Astrocyte (in vitro differentiated cells and primary cell): ENCODE measurements at places on chromosomes 6 and 20. TPM values are rescaled to one million over a fixed set of nuclear protein-coding genes. Genes with fewer than 3 reads are reported as not detected.

DNA sequence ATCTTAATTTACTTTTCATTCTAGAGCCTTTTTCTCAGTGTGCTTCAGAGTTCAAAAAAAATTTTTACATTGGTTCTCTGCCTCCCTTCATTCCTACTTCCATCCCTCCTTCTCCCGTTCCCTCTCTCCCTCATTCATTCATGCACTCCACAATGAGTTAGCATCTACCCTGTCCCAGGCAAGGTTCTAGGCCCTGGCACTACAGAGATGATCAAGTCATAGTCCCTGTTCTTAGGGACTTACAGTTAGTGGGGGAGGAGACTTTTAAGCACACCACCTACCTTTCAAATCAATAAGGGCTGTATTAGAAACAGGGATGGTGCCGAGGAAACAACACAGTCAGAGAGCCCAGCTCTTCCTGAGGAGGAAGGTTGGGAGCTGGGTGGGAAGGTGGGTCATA, 40.3 kb downstream of the MAP3K5 start:
- no peaks in the 10 kb centered on the region for H3K27me3 ChIP-seq
- no peaks in the 10 kb centered on the region for H3K4me1 ChIP-seq
- H3K27ac ChIP-seq: no peak overlapping the region

- no peaks in the 10 kb centered on the region for H3K27me3 ChIP-seq
- H3K36me3 ChIP-seq: no peaks in the 10 kb centered on the region
- H3K4me3 ChIP-seq: no peak overlapping the region
- DNase-seq: no peak
These were observed 214.7 kb upstream of the PTCHD4 start for GRCh38 chr6:48325701-48326100.

GRCh38 chr6:40588480-40588879, 1.3 kb upstream of the LRFN2 start:
- no peaks in the 10 kb centered on the region for H3K36me3 ChIP-seq
- no peak overlapping the region for H3K4me3 ChIP-seq
- H3K27me3 ChIP-seq: peaks cover 29% of the 10 kb centered on the region

DNA sequence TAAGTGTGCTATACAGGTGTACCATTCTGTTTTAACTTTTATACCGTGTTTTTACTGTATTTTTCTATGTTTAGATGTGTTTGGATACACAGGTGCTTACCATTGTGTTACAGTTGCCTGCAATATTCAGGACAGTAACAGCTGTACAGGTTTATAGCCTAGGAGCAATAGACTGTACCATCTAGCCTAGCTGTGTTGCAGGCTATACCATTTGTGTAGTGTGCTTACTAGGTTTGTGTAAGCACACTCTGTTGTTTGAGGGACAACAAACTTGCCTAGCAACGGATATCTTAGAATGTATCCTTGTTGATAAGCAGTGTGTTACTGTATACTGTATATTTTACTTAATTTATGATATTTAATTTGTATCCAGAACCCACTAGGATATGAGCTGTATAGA, 35.2 kb downstream of the ADGB start:
- no peaks in the 10 kb centered on the region for H3K36me3 ChIP-seq
- no peak for DNase-seq
- no peaks in the 10 kb centered on the region for H3K4me1 ChIP-seq
- no peaks in the 10 kb centered on the region for H3K27me3 ChIP-seq
- H3K27ac ChIP-seq: no peak overlapping the region

GRCh38 chr6:18741741-18742140, 354.6 kb downstream of the RNF144B start:
- no peaks in the 10 kb centered on the region for H3K4me1 ChIP-seq
- no peaks in the 10 kb centered on the region for H3K36me3 ChIP-seq
- no peak overlapping the region for H3K4me3 ChIP-seq
- DNase-seq: no peak
- no peak overlapping the region for H3K27ac ChIP-seq
- no peaks in the 10 kb centered on the region for H3K27me3 ChIP-seq

- H3K4me1 ChIP-seq: peaks cover 14% of the 10 kb centered on the region
- H3K27me3 ChIP-seq: no peaks in the 10 kb centered on the region
- H3K27ac ChIP-seq: peak overlapping the region; percentile 86
- H3K36me3 ChIP-seq: no peaks in the 10 kb centered on the region
- H3K4me3 ChIP-seq: peak overlapping the region; percentile 2
These were observed 7.2 kb upstream of the PARD6B start for GRCh38 chr20:50724112-50724725.

Gene ULBP2
- 7.3 and 7.5 TPM in 2 replicates for total RNA-seq

- peak; percentile 69 for DNase-seq
- H3K4me1 ChIP-seq: peaks cover 9% of the 10 kb centered on the region
- no peak overlapping the region for H3K4me3 ChIP-seq
These were observed 146.2 kb upstream of the SMLR1 start for GRCh38 chr6:130681028-130681427.

- no peaks in the 10 kb centered on the region for H3K27me3 ChIP-seq
- no peaks in the 10 kb centered on the region for H3K4me1 ChIP-seq
- H3K36me3 ChIP-seq: no peaks in the 10 kb centered on the region
- DNase-seq: no peak
- H3K4me3 ChIP-seq: no peak overlapping the region
- no peak overlapping the region for H3K27ac ChIP-seq
These were observed 30.0 kb upstream of the SALL4 start for GRCh38 chr20:51832276-51832675.

- no peaks in the 10 kb centered on the region for H3K27me3 ChIP-seq
- H3K36me3 ChIP-seq: no peaks in the 10 kb centered on the region
- no peak for DNase-seq
- H3K27ac ChIP-seq: no peak overlapping the region
- H3K4me3 ChIP-seq: no peak overlapping the region
These were observed 5.0 kb downstream of the PCMT1 start for GRCh38 chr6:149754548-149754947.

Gene ECI2
- total RNA-seq: 52.5 and 54.5 TPM in 2 replicates

DNA sequence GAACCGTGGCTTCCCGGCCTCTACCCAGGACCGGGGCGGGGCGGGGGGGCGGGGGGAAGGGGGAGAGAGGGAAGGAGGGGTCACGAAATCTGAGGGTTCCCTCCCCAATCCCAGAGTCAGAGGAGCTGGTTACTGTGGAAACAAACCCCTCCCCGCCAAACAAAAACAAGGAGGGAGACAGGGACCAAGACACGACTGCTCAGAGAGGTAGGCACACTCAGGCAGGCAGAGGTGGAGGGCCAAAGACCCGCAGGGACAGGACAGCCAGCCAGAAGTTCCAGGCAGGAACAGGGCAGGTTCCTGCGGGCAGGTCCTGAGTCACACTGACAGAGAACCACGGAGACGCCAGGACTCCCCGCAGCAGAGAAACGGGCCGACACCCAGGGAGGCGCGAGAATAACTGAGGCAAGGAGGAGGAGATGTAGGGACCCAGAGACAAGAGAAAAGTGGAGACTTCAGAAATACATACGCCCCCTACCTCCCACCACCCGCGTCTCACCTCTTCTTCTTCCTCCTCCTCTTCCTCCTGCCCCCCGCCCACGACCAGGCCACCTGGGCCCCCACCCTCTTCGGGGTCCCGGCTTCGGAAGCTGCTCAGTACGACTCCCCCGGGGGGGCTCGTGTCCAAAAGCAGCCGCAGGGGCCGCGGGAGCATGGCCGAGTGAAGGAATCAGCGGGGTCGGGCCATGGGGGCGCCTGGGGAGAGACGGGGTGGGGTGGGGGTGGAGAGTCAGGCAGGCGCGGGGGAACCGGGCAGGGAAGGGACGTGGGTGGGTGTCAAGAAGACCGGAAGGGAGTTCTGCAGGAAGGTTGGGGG, 578 bp downstream of the RGL2 start:
- peak; percentile 68 for DNase-seq
- H3K4me1 ChIP-seq: peaks cover 8% of the 10 kb centered on the region
- peak overlapping the region; percentile 80 for H3K4me3 ChIP-seq
- H3K27me3 ChIP-seq: no peaks in the 10 kb centered on the region
- no peaks in the 10 kb centered on the region for H3K36me3 ChIP-seq

DNA sequence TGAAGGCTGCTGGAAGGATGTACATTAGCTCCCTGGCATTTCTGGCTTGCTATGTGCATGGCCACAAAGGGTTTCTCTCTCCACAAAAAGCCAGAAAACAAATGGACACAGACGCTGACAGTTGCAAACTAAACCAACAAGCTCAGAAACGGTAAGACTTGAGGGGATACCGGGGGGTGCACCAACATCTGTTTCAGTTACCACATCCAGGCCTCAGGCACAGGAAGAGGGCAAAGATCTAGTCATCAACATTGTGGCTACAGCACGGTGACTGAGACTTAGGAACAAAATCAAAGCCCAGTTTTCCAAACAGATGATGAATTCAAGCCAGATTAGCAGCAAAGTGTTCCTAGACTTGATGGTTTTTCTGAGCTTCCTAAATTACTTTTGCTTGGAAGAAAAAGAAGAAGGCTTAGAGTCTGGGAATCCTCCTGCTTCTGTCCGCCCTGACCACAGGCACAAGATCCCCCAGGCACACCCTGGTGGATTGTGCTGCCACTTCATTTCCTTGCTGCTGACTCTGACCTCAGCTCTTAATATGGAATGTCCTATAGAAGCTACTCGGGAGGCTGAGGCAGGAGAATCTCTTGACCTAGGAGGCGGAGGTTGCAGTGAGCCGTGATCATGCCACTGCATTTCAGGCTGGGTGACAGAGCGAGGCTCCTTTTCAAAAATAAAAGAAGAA, 54.2 kb upstream of the ADGRF1 start:
- no peaks in the 10 kb centered on the region for H3K36me3 ChIP-seq
- no peak overlapping the region for H3K27ac ChIP-seq
- no peaks in the 10 kb centered on the region for H3K27me3 ChIP-seq

DNA sequence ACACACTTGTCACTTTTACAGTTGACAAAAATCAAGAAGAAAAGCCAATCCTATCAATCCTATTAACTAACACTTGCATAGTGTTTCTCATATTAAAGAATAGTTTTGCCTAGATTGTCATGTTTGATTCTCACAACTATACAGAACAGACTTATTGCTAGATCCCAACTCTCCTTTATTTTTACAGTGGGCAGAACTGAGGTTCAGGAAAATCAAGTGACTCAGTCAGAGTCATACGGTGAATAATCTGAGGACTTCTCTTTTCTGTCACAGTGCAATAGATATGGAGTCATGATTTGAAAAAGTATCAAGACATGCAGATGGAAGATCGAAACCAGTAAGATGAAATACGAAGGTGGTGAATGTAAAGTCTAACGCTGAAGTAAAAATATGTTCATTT, 195.1 kb upstream of the CITED2 start:
- H3K36me3 ChIP-seq: no peaks in the 10 kb centered on the region
- H3K27me3 ChIP-seq: no peaks in the 10 kb centered on the region
- H3K27ac ChIP-seq: peak overlapping the region; percentile 98
- H3K4me1 ChIP-seq: peaks cover 36% of the 10 kb centered on the region

Gene SLC26A8
- not detected in 2 replicates for total RNA-seq
